Osteocyte (in vitro differentiated cells): ENCODE measurements at places on chromosomes 12 and 14.
A peak's percentile ranks its signal among the peaks of the same experiment; 100 is the strongest.

DNA sequence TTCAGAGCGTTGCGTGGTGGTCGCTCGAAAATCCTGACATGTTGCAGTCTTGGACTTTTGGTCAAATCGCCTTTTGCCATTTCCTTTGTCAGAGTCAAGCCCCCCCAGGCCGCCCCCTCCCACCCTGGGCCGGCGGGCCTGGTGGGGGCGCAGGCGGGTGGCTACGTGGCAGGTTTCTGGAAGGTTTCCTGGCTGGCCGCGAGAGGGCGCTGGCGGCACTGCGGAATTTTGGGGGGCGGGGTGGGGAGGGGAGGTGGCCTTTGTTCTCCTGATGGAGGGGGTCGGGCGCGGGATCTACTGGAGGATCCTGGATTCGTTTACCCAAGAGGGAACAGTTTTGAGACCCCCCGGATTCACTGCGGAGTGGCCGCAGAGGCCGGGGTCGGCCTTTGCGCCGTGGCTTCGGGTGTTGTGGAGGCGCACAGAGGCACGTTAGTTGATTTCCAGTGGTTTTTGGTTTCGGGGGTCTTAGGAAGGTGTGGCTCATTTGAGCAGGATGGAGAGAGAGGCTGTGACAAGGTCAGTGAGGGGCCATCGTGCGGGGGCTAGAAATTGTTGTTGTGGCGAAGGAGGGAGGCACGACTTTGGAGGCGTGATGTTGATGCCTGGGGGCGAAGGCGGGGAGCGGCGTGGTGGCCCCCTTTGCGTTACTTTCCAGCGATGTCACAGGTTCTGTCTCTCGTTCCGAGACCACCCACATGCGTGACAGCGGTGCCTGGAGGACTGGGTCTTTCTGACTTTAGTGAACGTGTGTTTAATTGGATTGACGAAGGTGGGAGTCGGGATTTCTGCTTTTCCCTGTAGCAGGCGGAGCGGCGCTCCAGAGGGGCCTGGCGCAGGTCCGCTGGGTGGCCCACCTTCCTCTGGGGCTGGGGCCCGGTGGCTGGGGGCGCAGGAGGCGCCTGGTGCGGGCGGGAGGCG, 1.4 kb downstream of the MEG3 start:
- no peak overlapping the region for H3K27ac ChIP-seq
- no peak overlapping the region for H3K4me3 ChIP-seq

- no peak for DNase-seq
- H3K36me3 ChIP-seq, result peaks cover 2% of the 10 kb centered on the region
- H3K4me1 ChIP-seq, result peaks cover 3% of the 10 kb centered on the region
- no peak overlapping the region for H3K27ac ChIP-seq
- no peak overlapping the region for H3K4me3 ChIP-seq
Measured at GRCh38 chr12:70190262-70191010, 52.8 kb upstream of the CNOT2 start.

GRCh38 chr14:91202234-91202974, 42.1 kb downstream of the GPR68 start:
- no peak overlapping the region for H3K27ac ChIP-seq
- H3K4me3 ChIP-seq, result no peak overlapping the region
- H3K4me1 ChIP-seq, result peaks cover 8% of the 10 kb centered on the region
- no peak for DNase-seq
- peaks cover 32% of the 10 kb centered on the region for H3K36me3 ChIP-seq

DNA sequence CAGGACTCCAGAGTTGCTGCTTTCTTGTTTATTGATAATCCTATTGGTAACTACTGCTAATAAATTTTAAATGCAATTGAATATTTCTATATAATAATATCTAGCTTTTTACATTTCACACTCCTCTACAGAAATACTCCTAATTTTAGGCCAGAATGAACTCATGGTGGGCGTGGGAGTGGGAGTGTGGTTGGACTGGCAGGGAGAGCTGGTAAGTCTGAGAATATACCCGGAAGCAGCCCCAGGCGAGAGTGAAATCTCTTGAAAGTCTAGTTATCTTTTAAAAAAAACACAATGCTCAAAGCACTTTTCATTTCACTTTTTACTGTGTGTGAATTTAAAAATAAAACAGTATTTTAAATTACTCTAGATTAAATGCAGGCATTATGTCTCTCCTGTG, 4.7 kb downstream of the TMEM263 start:
- H3K4me3 ChIP-seq, result no peak overlapping the region
- peaks cover 58% of the 10 kb centered on the region for H3K4me1 ChIP-seq
- no peak overlapping the region for H3K27ac ChIP-seq
- peaks cover 25% of the 10 kb centered on the region for H3K36me3 ChIP-seq

DNA sequence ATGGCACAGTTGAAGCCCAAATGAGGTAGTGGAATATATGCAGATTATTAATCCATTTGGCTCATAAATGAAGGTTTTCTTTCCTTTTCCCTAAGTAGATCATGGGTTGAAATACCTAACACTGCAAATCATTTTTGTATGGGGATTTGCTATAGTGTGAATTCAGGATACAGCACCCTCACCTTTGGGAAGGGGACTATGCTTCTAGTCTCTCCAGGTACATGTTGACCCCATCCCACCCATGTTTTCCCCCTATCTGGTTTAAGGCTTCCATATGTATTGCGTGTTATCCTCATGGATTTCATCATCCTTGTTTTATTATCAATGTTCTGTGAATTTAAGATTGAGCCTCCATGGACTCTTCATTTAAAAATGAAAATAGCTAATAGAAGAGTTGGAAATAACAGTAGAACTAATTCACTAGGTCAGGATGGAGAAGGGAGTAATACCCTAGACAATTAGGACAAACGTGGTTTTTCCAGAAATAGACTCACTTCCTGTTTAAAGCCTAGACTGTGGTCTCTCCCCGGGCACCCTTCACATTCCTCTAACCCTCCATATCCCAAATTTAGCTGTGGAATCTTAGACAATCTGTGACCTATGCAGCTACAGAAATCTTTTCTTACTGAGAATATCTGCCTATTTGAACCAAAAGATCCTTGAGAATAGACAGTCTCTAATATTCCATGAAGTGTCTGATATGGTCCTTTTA, 56.5 kb downstream of the DAD1 start:
- H3K4me1 ChIP-seq, result peaks cover 30% of the 10 kb centered on the region
- DNase-seq, result no peak
- H3K27ac ChIP-seq, result peak overlapping the region; percentile 87

- DNase-seq, result no peak
- H3K27me3 ChIP-seq, result no peaks in the 10 kb centered on the region
- no peaks in the 10 kb centered on the region for H3K4me1 ChIP-seq
- no peaks in the 10 kb centered on the region for H3K36me3 ChIP-seq
- no peak overlapping the region for H3K27ac ChIP-seq
Measured at GRCh38 chr12:66426696-66427095, 124.4 kb downstream of the HELB start.

DNA sequence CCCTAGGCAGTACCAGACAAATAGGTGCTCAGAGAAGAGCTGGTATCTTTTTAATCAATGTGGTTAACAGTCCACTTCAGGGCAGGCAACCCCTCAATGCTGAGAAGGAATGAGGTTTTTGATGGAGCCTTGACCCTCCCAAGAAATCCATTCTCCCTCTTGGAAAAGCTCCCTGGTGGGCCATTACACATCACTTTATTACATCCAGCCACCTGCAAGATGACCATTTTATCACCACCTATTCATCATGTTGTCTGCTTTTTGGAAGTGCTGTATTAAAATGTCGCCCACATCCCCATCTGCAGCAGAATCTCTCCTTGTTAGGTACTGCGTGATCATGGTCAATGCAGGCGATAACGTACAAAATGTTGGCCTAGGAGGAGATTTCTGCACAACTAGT, 614.7 kb upstream of the TMEM132C start:
- peaks cover 8% of the 10 kb centered on the region for H3K4me1 ChIP-seq
- DNase-seq, result no peak
- no peaks in the 10 kb centered on the region for H3K27me3 ChIP-seq
- H3K4me3 ChIP-seq, result no peak overlapping the region
- H3K36me3 ChIP-seq, result no peaks in the 10 kb centered on the region

DNA sequence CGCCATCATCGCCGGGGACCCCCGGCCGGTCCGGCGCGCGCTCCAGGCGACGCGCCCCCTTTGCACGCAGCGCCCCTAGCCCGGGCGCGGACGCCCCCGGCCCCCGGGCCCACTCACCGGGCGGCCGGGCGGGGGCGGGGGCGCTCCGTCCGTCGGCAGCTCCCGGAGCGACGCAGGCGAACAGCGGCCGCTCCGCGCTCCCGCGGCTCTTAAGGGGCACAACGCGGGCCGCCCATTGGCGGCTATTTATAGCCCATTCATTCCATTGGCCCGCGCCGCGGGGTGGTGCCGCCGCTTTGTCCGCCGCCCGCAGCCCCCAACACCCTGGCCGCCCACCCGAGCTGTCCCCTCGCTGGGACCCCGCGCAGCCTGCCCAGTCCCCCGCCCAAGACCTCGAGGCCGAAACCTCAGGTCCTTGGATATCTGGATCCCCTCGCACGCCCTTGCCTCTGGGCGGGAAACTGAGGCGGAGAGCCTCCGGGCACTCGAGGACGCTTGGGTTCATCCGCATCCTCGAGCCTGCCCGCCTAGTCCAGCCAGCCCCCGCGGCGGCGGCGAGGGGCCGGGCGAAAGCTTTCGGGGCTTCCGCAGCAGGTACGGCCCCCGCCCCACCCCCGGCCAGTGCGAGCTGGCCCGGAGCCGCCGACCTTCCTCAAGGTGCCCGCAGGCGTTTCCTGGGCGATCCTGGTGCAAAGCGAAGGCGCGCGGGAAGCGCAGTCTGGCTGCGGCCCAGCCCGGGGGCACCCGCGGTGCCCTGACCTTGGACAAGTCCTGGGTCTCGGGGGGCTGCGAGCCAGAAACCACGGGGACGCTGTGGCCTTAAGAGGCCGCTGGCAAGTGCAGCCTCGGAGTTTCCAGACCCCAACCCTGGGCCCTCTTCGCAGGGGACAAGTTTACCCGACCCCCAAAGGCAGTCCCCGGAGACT, at the start of gene CKB:
Gene CKB, minus strand, starts transcription at position 182 of the 926 bp plus-strand sequence. CDS start 337 bp downstream, outside the sequence.
- H3K4me1 ChIP-seq, result peaks cover 30% of the 10 kb centered on the region
- H3K27me3 ChIP-seq, result peaks cover 4% of the 10 kb centered on the region
- H3K36me3 ChIP-seq, result no peaks in the 10 kb centered on the region
- peak within 1 kb of the TSS; percentile 60 for H3K4me3 ChIP-seq

DNA sequence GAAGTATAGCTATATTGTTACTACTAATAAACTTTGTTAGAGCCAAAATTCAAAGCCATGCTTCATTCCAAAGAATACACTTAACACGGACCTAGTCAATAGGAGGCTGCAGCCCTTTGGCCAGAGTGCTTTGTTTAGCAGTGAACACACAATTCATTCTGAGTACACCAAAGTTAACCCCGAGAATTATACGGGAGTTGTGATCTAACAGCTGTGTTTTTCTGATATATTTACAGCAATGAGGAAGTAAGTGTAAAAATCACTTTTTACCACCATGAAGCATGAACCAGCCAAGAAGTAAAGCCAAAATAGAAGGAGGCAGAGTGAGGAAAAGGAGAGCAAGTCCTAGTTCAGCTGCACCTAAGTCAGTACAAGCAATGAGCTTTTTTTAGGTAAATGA, 156.8 kb upstream of the PDE3A start:
- no peak overlapping the region for H3K4me3 ChIP-seq
- H3K36me3 ChIP-seq, result peaks cover 1% of the 10 kb centered on the region
- H3K27ac ChIP-seq, result peak overlapping the region; percentile 99
- peaks cover 41% of the 10 kb centered on the region for H3K4me1 ChIP-seq

DNA sequence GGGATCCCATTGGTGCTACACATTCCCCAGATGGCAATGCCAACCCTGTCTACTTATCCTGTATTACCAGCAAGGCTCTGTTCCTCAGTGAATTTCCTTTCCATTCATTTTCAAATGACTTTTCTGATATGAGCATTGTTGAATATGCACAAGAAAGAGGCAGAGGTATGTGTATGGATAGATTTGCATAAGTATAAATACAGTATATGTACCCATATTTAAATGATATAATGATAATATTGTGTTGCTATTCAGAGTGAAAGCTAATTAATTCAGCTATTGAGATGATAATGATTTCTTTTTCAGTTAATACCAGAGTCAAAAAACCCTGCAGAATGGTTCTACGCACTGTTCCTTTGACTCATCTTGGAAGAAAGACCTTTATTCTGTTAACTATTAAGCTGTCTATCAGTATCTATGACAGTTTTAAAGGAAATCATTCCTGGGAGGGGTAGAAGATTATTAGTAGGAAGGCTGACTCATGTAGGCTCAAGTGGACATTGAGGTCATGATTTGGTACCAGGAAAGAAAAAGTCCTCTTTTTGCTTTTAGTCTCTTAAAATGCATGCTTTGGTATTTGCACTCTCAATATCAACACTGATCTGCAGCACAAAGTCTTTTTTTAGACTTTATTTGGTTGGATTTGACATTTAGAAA, 44.9 kb upstream of the GAS2L3 start:
- no peak for DNase-seq
- no peaks in the 10 kb centered on the region for H3K4me1 ChIP-seq
- H3K36me3 ChIP-seq, result no peaks in the 10 kb centered on the region

- peaks cover 35% of the 10 kb centered on the region for H3K4me1 ChIP-seq
- H3K27me3 ChIP-seq, result no peaks in the 10 kb centered on the region
- no peak for DNase-seq
- H3K36me3 ChIP-seq, result peaks cover 29% of the 10 kb centered on the region
Measured at GRCh38 chr14:21244544-21244943, 24.7 kb downstream of the HNRNPC start.

DNA sequence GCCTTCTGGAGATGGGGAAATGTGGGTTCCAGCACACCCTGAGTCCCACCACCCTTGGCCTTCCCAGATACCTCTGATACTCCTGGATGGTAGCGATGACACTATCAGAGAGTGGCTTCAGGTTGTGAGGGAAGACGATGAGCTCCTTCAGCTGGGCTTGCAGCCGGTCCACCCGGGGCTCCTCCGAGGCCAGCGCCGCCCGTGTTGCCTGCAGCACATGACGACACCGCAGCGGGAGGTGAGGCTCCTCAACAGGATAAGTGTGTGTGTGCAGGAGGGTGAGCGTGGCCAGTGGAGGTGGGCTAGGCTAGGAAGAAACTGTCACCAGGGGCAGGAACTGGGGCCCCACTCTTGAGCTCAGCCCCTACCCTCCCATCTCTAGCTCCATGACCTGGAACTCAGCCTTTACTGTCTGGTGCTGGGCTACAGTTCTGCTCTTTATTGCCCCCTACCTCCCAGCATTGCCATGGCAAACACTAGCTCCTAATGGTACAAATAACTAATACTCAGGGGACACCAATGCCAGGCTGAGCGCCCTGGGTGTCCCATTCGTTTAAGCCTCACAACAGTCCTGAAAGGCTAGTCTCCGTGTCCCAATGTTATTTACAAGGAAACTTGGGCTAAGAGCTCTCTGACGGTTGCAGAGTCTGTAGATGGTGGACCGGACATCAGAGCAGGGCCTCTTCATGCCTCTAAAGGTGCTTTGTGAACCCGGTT, 64.1 kb downstream of the SYNE3 start:
- peaks cover 62% of the 10 kb centered on the region for H3K36me3 ChIP-seq
- no peaks in the 10 kb centered on the region for H3K27me3 ChIP-seq
- peaks cover 15% of the 10 kb centered on the region for H3K4me1 ChIP-seq
